Adrenal gland (tissue), 19 donors: ENCODE measurements at places on chromosomes 11 and 22. TPM values are rescaled to one million over a fixed set of nuclear protein-coding genes. Genes with fewer than 3 reads are reported as not detected.

- peaks cover 36% of the 10 kb centered on the region for H3K4me1 ChIP-seq
- H3K4me3 ChIP-seq: no peak overlapping the region
- H3K36me3 ChIP-seq: no peaks in the 10 kb centered on the region
- H3K27me3 ChIP-seq: no peaks in the 10 kb centered on the region
- H3K27ac ChIP-seq: no peak overlapping the region
Measured at GRCh38 chr11:47411884-47412746, 3.7 kb downstream of the SLC39A13 start.

GRCh38 chr11:113730887-113731726 is 25.0 kb upstream of the TMPRSS5 start:
- H3K27ac ChIP-seq: no peak overlapping the region
- no peak overlapping the region for H3K4me3 ChIP-seq
- peaks cover 4% of the 10 kb centered on the region for H3K4me1 ChIP-seq

The HTR3B gene
- total RNA-seq: not detected

- H3K4me1 ChIP-seq: no peaks in the 10 kb centered on the region
- no peak overlapping the region for H3K27ac ChIP-seq
- H3K4me3 ChIP-seq: no peak overlapping the region
- no peak for DNase-seq
Measured at GRCh38 chr11:33402066-33402465, 144.9 kb downstream of the HIPK3 start.

DNA sequence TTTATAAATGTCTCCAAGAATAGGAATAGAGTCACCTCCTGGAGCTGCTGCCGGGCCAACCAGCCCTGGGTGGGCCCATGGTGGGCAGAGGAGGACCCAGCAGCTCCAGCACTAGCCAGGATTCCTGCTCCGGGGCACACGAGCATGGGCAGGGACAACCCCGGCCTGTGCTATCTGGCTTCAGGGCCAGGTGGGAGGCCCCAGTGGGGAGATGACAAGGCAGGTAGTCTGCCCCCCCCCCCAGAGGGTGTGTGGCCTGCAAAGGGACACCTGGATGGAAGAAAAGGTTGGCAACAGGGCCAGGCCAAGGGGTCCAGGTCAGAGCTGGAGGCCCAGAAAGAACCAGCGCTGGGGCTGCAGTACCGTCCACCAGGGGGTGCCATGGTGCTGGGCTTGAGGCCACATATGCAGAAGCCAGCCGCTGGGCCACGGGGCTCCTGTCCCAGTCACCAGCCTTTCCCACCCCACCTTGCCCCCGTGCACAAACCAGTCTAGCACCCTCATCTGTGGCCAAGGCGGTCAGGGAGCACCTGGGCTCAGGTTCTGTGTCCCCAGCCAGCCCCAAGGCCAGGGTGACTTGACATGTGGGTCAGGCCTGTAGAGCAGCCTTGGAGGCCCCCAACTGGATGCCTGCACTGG is 3.4 kb downstream of the TSPAN32 start:
- H3K27me3 ChIP-seq: no peaks in the 10 kb centered on the region
- peak; percentile 93 for DNase-seq
- H3K27ac ChIP-seq: no peak overlapping the region

- no peaks in the 10 kb centered on the region for H3K36me3 ChIP-seq
- H3K4me1 ChIP-seq: no peaks in the 10 kb centered on the region
- no peaks in the 10 kb centered on the region for H3K27me3 ChIP-seq
- no peak for DNase-seq
- no peak overlapping the region for H3K4me3 ChIP-seq
Measured at GRCh38 chr11:114942207-114942606, 263.9 kb downstream of the NXPE2 start.

The MS4A6A gene
- 129 TPM for total RNA-seq

- no peaks in the 10 kb centered on the region for H3K36me3 ChIP-seq
- H3K4me1 ChIP-seq: no peaks in the 10 kb centered on the region
- no peaks in the 10 kb centered on the region for H3K27me3 ChIP-seq
- H3K4me3 ChIP-seq: no peak overlapping the region
Measured at GRCh38 chr11:134543241-134543640, 131.2 kb upstream of the B3GAT1 start.

GRCh38 chr11:112470355-112470754 is 209.7 kb upstream of the PLET1 start:
- H3K4me1 ChIP-seq: no peaks in the 10 kb centered on the region
- no peaks in the 10 kb centered on the region for H3K36me3 ChIP-seq
- no peaks in the 10 kb centered on the region for H3K27me3 ChIP-seq
- H3K4me3 ChIP-seq: no peak overlapping the region

DNA sequence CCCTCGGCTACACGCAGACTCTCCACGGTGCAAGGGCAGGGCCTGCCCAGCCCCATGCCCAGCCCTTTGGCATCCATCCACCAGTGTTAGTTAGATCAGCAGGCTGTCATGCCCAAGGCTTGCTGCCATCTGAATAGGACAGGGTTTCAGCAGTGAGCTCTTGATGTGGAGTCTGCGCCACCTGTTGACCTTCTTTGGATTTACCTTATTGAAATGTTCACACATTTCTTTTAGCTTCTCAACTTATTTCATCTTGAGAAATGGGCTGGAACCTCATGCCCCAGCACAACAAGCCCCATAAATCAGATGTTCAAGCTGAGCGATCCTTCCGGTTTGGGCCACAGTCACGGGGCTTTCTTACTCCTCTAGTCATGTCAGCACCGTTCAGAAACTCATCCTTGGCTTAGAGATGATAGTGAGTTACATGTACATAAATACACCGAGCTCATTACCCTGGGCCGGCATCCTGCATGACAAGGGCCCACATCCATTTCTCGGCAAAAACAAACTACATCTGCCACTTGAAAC is 61.7 kb downstream of the PARVB start:
- H3K4me1 ChIP-seq: peaks cover 41% of the 10 kb centered on the region
- H3K36me3 ChIP-seq: no peaks in the 10 kb centered on the region
- no peak overlapping the region for H3K4me3 ChIP-seq
- DNase-seq: peak; percentile 95

- H3K27ac ChIP-seq: no peak overlapping the region
- H3K27me3 ChIP-seq: no peaks in the 10 kb centered on the region
- DNase-seq: no peak
Measured at GRCh38 chr11:94144664-94145063, 16.0 kb downstream of the PANX1 start.

DNA sequence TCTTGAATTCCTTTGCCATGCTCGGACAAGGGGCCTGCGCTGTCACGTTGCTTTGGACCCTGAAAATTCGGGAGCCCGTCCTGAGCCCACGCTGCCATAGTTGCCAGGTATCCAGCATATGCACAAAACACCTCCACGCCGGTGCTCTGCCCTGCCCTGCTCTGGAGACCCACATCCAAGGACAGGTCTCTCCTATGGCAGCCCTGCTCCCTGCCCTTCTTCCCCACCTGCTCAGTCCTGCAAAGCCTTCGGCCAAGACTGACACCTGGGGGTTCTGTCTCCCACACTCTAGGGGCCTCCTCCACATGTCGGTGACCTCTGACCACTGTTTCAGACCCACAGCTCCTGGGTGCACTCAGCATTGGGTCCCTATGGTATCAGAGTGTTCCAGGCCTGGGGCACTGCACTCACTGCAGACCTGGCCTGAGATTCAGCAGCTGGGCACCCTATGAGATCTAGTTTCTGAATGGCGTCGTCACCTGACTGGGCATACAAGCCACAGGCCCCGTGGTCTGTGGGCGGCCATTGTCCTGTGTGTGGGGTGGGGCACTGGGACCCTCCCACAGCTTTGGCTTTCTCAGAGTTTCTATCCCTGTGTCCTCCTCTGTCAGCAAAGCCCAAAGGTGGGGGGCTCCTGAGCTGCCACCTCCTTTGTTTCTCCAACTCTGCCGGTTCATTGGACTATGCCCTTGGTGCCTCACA is 2.0 kb upstream of the KRTAP5-6 start:
- H3K4me1 ChIP-seq: peaks cover 7% of the 10 kb centered on the region
- no peaks in the 10 kb centered on the region for H3K27me3 ChIP-seq
- no peak for DNase-seq
- no peaks in the 10 kb centered on the region for H3K36me3 ChIP-seq

The MSANTD2 gene
- 6.4 TPM for total RNA-seq

- no peak overlapping the region for H3K27ac ChIP-seq
- H3K4me1 ChIP-seq: peaks cover 7% of the 10 kb centered on the region
- no peaks in the 10 kb centered on the region for H3K27me3 ChIP-seq
- no peak overlapping the region for H3K4me3 ChIP-seq
Measured at GRCh38 chr11:119591836-119592310, 137.1 kb downstream of the NECTIN1 start.
